ENCODE measurements at places on chromosomes 3 and 15.

DNA sequence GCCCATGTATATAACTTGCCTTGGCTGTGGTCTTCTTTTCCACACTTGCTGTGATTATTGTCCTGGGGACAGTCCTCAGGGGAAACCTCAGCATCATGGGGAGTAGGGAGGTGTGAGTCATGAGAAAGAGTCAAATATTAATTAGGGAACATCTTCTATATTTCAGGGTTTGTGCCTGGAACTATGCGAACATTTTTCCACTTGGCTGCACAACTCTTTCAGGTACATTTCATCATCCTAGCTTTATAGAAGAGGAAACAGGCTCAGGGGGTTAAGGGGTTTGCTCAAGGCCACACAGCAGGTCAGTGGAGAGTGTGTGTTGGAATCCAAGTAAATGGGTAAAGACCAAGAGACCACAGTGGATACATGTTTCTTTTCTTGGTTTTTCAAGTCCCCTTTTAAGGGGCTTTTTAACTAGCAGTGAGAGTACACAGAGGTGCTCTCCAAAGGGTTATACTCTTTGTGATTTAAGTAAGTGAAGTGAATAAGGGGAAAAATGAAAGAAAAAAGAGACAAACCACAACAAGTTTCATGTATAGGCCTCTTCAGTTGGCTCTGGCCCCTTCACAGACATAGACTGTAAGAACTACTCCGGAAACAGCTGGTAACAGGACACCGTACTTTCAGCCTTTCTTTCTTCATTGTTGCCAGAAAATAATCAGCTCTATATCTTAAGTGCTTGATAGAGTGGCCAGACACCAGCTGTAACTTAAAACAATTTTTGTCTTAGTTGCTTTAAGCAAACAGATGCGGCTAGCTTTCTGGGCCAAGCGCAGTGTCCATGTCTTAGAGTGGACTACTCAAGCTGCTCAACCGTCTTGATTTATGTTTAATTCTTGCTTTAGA, 64.6 kb downstream of the EEFSEC start:
- DNase-seq: peak; percentile 39

DNA sequence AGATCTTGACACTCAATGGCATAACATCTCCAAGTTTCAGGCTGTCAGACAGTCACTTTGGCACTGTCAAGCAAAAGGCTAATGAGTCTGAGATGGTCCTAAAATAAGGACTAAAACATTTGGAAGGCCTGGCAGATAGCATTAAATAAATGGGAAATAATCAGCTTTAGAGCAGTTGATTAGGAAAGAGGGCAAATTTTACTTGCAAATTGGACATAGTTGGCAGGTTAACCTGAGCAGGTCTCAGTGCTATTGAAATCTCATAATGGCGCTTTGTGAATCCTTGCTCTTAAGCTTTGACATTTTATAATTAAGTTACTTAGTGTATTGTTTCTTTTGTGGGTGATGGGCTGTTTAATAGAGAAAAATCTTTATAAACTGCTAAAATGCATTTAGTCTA, 1003.1 kb upstream of the GBE1 start:
- DNase-seq: no peak

DNA sequence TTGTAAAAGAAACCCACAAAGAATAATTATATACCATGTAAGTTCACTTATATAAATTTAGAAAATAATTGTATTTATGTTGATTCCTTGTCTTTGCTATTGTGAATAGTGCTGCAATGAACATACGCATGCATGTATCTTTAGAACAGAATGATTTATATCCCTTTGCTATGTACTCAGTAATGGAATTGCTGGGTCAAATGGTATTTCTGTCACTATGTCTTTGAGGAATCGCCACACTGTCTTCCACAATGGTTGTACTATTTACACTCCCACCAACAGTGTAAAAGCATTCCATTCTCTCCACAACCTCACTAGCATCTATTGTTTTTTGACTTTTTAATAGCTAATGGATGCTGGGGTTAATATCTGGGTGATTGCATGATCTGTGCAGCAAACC, 149.4 kb upstream of the CNTN3 start:
- DNase-seq: no peak

DNA sequence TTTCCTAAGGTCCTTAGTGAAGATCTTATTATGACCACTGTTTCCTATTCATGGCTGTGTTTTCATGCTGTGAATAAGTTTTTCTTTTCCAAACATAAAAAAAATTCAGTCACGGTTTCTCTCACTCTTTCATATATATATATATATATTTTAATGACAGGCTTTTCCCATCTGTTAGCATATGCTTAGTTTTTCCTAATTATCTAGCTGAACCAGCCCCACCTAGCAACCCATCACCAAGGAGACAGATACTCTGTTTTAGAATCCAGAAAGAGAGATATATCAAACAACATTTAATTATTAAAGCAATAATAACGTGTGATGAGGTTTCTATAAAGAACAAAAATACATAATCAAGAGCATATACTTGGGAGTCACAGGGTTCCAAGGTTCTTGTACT, 58.3 kb downstream of the TMCC1 start:
- DNase-seq: no peak

DNA sequence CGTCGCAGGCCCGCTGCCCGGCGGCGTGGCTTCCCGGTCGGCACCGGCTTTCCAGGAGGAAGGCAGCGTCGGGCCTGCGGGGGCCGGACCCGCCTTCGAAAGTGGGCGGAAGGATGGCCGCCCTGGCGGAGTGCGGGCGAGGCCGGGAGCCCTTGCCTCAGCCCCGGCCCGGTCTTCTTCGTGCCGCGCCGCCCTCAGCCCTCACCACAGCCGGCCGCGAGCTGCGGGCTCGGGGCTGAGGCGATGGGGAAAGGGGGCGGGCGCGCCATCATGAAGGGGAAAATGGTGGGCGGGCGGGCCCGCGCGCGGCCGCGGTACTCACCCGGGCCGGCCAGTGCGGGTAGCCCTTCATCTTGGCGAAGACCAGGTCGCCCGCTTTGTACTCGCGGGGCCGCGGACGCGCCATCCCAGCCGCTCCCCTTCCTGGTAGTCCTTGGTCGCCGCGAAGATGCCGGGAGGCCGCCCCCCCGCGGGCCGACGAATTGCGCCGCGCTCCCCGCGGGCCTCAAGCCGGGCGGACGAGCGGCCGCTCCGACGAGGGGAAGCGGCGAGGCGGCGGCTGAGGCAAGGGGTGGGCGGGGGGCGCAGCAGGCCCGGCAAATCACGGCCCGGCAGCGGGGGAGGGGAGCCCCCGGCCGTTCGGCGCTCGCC, 489 bp downstream of the HDGFL3 start:
- no peak for DNase-seq

- DNase-seq: no peak
Measured at GRCh38 chr3:30193625-30194044, 412.8 kb upstream of the TGFBR2 start.

DNA sequence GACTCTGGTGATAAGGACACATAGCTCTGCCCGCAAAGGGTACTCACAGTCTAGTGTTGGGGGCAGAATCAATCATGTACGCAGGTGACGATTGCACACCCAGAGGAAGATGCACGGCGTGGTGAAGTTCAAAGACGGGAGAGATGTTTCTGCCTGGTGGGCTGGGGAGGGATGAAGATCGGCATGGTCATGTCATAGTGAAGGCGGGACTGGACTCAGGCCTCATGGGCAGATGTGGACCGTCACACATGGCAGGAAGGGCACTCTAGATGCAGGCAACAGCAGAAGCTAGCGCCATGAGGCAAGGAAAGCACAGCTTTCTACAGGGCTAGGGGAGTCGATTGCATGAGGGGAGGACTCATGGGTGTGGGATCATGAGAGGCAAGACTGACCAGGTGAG, 240.6 kb downstream of the OPA1 start:
- no peak for DNase-seq

DNA sequence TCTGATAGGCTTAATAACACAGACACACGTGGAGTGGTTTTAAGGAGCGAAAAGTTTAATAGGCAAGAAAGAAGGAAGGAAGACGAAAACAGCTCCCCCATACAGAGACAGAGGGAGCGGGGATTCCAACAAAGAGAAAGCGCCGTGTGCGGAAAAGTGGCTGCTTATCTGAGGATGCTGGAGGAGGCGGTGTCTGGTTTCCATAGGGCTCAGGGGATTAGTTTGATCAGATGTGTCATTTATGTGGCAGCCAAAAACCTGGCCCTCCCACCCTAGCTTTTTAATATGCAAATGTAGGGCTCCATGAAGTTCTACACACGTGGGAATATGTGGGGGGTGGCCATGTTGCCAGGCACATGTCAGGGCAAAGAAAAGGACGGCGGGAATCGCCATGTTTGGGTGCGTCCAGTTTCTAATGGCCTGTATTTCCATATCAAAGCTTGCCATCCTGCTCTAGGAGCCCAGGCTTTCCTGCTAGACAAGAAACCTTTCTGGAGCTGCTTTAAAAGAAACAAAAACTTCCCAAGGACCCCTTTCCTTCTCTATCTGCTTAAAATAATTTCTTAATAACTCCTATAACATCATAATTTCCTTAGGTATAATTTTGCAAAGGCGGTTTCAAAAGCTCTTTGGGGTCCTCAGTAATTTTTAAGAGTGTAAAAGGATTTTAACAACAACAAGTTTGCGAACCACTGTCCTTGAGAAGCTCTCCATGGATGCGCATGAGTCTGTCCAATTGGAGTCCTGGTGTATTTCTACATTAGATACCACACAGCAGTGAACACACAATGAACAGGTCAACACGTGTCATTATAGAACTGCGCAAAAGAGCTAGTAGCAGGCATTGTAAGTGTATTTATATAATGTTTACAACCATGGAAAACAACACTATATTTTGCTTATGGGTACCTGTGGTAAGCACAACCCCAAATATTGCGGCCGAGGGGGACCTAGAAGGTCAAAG, 622 bp upstream of the ZNF589 start:
- DNase-seq: no peak

DNA sequence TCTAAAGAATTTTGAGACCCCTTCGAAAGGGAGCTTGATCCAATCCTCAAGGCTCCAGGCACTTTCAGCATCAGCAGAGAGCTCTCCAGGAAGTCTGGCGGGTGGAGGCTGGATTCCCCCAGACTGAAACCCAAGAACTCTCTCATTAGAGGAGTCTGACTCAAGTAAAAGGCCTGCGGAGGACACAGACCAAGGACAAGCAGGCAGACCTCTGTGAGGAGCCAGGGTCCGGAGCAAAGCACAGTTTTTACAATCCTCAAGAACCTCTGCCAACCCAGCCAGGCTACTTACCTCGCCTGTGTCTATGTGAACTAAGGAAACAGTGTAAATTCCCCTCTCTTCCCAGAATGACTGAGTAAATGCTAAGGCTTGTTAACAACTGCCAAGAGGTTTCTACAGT, 86.2 kb downstream of the FBN1 start:
- DNase-seq: peak; percentile 82

- DNase-seq: no peak
Measured at GRCh38 chr3:195698647-195699387, 22.0 kb upstream of the MUC20 start.

DNA sequence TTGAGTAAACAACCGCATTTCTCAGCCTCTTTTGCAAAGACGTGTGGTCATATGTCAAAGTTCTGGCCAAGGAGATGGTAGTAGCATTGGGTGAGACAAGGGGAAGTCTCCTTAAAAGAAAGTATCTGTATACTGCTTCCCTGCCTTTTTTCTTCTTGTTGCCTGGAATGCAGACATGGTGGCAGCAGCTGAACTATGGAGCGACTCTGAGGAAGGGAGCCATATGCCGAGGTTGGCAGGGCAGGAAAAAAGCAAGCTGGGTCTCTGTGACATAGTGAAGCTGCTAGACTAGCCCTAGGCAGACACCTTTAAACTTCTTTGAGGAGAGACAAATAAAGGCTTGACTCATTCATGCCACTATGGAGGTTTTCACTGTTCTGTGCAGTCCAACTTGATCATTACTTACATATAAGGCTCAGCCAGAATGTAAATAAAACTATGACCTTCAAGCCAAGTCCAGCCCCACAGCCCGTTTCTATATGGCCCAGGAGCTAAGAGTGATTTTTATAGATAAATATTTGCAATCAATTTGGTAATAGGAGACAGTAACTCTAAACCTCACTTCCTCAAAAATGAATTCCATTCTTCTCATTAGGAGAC, 30.6 kb upstream of the PRICKLE2 start:
- no peak for DNase-seq

GRCh38 chr15:36938131-36938530, 162.2 kb downstream of the MEIS2 start:
- no peak for DNase-seq

DNA sequence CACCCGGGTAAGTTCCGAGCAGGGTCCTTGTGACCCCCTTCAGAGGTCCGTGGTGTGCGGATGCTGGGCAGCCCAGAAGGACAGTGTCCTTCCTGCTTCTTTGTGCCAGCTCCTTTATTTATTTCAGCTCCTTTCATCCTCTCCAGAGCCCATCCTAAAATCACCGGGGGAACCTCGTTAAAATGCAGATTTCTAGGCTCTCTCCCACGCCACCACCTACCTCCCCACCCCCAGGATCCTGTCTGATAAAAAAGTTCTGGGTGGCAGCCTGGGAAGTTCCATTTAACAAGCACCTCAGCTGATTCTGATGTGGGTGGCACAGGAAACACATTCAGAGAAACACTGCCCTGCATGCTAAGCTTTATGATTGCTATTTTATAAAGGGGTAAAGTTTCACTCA, 12.5 kb upstream of the IGF1R start:
- no peak for DNase-seq

- DNase-seq: no peak
Measured at GRCh38 chr15:68637767-68638404, 59.1 kb downstream of the CORO2B start.

GRCh38 chr3:5423523-5423922, 236.0 kb downstream of the EDEM1 start:
- DNase-seq: no peak

DNA sequence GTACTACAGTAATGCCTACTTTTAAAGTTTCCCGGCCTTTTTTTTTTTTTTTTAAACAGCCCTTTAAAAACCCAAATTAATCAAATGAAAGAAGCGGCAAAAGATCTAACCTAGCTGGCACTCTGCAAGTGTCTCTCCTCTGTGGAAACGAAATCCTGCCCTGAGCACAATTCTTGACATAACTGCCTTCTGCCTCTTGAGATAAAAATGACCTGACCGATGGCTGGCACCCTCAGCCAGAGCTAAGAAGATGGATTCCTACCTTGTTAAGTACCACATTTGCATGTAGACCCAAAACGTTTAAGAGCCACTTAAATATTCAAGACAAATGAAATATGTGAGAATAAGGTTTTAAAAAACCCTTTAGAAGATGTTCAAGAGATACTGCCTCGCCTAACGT, 16.6 kb upstream of the SLC12A8 start:
- DNase-seq: no peak

- peak; percentile 31 for DNase-seq
Measured at GRCh38 chr3:173709026-173709425, 311.5 kb downstream of the NLGN1 start.

GRCh38 chr3:15265655-15266509, 59.8 kb downstream of the CAPN7 start:
- DNase-seq: no peak

GRCh38 chr3:184016169-184016570, 1.5 kb downstream of the ABCC5 start:
- no peak for DNase-seq

DNA sequence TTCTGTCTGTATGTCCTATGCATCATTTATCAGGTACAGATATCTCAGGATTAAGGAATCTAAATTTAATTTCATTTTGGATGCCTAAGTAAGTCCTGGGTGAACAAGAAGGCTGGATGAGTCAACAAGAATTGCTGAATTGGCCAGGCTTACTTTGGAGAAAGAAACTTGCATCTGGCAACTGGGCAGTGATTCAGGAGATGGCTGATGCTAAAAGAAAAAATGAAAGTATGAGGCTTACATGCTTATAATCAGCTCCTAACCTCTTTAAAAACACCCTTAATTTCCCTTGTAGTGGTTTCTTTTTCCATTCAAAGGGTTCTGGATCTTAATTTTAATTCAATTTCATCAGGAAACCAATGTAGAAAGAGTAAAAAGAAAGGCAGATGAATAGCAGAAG, 228.8 kb upstream of the PEX5L start:
- peak; percentile 51 for DNase-seq
